ENCODE measurements at places on chromosomes 12 and 14.

DNA sequence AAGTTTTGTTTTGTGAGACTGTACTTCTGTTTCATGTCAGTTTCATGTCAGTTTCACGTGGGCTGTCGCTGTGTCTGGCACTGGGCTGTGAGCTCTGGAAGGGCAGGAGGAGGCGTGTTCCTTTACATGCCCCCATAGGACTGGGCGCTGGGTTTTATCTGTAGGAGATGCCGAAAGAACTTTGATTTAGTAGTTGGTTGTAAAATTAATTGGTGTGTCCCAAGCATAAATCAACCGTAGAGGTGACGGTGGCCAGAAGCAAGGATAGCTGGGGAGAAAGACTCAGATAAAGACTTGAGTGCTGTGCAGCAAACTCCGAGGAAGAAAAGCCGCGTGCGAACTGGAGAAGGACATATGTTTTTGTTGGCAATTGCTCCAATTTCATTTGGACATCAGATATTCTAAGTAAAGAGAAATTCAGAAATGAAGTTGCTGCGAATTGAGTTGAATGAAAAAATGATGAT lies 182.5 kb downstream of the VRK1 start:
- DNase-seq: no peak

GRCh38 chr14:67129768-67130167 lies 59.5 kb upstream of the GARIN2 start:
- no peak for DNase-seq

GRCh38 chr14:54554401-54554800 lies 12.5 kb upstream of the SAMD4A start:
- no peak for DNase-seq

DNA sequence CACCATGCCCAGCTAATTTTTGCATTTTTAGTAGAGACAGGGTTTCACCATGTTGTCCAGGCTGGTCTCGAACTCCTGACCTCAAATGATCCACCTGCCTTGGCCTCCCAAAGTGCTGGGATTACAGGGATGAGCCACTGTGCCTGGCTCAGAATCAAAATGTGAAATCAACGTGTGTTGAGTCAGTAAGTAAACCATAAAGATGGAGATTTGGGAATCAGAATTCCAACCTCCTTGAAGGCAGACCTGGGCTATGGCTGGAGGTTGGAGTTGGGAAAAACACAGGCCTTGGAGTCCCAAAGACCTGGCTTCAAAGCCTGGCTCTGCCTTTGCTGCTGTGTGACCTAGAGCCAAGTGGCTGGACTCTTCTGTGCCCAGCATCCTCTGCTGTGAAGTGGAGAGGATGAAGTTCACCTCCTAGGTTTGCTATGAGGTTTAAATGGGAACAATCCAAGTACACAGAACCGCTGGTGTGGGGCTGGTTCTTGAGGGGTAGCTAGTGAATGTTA lies 10.2 kb downstream of the ALDH2 start:
- DNase-seq: no peak

- no peak for DNase-seq
These were observed 15.1 kb downstream of the CHD8 start for GRCh38 chr14:21440859-21441258.

DNA sequence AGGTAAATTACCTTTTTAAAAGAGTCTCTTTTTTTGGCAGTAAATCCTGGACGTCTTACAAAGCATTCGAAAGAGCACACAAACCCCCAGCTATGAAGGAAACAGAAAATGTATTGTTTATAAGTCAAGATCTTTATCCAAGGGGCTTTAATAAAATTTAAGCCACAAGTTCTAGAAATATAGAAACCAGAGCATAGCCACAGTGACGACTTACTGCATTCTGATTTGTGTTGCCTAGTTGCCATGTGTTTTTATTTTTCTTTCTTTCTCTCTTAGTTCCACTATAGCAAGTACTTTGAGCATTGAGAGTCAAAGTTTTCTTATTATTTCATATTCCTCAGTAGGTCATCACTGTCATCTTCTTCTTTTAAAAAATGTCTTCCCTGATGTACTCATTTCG lies 47.8 kb upstream of the TBPL2 start:
- DNase-seq: no peak

DNA sequence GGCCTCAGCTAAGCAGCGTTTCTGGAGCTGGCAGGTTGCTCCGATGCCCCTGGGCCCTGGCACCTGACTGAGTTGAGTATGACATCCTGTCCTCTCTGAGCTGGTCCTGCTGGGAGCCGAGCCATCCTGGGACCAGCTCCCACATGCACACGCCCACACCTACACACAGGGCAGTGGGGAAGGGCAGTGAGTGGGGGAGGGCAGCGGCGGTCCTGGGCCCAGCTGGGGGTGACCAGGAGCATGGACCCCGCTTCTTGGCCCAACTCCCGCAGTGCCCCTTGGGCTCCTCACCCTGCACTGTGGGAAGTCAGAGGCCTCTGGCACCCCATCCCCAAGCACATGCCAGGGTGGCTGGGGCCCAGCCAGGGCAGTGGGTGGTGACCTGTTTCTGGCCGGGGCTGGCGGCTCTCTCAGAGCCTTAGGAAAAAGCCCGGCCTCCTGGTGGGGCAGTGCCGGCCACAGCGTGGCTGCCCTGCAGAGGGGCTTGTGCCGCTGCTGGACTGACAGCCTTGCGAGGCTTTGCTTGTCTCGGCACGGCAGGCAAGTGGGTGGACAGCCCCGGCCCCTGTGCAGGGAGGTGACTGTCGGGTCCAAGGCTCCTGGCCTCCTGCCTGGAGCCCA lies 5.9 kb upstream of the CRIP2 start:
- no peak for DNase-seq

Data from RPMI7951 (cell line).